ENCODE measurements at places on chromosomes 4 and X.

DNA sequence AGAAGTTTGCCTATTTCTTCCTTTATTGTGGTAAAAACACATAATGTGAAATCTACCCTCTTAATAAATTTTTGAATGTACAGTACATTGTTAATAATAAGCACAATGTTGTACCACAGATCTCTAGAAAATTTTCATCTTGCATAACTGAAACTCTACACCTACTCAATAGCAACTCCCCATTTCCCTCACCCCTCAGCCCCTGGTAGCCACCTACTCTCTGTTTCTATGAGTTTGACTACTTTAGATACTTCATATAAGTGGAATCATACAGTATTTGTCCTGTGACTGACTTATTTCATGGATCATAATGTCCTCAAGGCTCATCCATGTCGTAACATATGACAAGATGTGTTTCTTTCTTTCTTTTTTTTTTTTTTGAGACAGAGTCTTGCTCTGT, 446.4 kb downstream of the RPA4 start:
- no peak for DNase-seq

DNA sequence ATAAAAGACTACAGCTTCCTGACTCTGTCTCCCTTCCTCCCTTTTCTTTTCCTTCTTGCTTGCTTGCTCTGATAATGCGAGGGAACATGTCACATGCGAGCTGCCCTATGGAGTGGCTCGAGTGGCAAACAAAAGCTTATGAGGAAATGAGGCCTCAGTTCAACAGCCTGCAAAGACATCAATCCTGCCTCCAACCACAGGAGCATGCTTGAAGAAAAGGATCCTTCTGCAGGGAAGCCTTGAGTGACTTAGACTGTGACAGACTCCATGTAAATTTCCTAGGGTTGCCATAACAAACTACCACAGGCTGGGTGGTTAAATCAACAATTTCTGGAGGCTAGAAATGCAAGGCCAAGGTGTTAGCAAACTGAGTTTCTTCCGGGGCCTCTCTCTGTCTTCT, 152.5 kb downstream of the NR3C2 start:
- DNase-seq = no peak

GRCh38 chr4:38456096-38456495, 207.9 kb upstream of the KLF3 start:
- DNase-seq = no peak

DNA sequence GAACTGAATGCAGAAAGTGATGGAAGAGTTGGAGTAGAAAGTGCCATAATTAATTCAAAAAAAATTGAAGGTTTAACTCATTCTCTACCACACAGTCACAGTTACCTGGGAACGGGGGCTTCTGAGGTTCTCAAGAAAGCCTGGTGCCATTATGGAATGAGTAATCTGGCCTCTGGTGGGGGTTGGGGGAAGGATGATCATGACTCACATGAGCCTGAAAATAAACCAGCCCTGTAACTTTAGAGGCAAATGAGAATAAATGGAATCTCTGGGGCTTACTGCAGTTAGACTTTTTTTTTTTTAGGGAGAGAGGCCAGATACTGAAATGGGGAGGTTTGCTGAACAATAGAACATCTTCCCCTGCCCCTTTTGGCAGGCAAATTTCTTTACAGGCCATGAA, 55.3 kb downstream of the SOD3 start:
- no peak for DNase-seq

- DNase-seq = peak; percentile 43
These were observed 2.1 kb downstream of the GAB3 start for GRCh38 chrX:154748712-154749339.

GRCh38 chr4:85701861-85702321, 226.9 kb downstream of the ARHGAP24 start:
- DNase-seq = peak; percentile 45

DNA sequence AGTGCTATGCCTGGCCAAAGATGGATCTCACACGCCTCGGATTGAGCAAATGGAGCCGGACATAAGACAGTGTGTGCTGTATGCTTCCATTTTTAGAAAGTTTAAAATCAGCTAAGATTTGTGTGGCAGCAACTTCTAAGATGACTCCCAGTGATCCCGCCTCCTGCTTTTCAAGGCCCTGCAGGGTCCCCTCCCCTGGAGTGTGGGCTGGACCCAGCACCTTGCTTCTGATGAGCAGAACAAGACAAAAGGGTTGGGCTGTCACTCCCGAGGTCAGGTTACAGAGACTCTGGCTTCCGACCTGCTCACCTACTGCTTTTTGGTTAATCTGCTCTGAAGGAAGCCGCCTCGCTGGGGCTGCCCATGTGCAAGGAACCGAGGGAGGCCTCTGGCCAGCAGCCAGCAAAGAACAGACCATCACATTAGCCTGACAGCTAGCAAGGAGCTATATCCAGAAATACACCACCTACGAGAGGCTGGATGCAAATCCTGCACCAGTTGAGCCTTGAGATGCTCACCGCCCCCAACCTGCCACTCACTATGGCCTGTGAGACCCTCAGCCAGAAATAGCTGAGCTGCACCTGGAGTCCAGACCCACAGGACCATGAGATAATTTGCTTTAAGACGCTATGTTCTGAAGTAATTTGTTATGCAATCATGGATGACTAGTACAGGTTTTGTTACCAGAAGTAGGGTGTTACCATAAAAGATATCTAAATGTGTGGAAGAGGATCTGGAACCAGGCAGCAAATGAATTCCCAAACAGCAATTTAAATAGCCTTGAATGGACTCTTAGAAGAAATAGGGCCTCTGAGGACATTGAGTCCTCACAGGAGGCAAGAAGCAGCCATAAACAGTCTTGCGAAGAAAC, 47.6 kb downstream of the CRMP1 start:
- DNase-seq = no peak

GRCh38 chrX:86455495-86455894, 307.2 kb downstream of the DACH2 start:
- DNase-seq = no peak

GRCh38 chr4:122100508-122100907, 51.6 kb upstream of the BLTP1 start:
- DNase-seq = no peak

- no peak for DNase-seq
These were observed 279.8 kb downstream of the DHRSX start for GRCh38 chrX:2220829-2221567.

- no peak for DNase-seq
These were observed 174.4 kb downstream of the FHIP1A start for GRCh38 chr4:151583157-151583914.

- DNase-seq = no peak
These were observed 80.1 kb downstream of the TLL1 start for GRCh38 chr4:165953181-165953580.

DNA sequence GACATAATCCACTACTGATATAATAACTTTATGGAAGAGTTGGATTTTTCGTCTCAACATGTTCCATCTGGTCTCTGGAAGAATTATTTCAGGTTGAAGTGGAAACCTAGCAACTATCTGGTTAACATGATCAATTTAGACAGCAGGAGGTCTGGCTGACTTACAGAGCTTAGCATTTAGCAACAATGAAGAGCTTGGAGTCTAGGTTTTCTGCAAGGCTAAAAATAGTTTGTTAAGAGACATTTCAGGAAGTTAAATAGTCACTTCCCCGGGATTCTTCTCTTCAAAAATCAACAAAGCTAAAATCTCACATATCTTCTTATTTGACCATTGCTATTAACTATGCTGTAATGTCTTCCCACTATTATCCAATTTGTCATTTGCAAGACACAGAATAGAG, 418.6 kb upstream of the DIPK2B start:
- DNase-seq = no peak

GRCh38 chr4:89379511-89380044, 72.0 kb upstream of the GPRIN3 start:
- no peak for DNase-seq

GRCh38 chrX:18220786-18221185, at the start of gene BEND2:
BEND2 (minus strand) TSS chrX:18220886; CDS start chrX:18220750, 136 bp downstream.
- DNase-seq = no peak

- no peak for DNase-seq
These were observed 158.6 kb downstream of the TRIML1 start for GRCh38 chr4:188297873-188298272.

DNA sequence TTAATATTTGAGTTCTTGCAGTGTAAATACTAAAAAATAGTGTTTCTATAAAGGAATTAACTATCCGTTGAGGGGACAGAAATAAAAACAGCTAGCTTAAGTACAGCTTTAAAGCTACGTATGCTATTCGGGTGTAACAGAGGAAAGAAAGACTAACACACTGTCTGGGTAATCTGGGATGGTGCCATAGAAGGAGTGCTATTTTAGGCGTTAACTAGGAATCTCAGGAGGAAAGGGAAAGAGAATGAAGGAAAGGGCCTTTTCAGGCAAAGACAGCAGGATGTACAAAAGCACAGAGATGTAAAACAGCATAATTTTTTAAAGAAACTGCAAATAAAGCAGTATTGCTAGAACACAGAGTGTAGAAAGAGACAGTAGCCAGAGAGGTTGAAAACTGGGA, 161.8 kb downstream of the RAP1GDS1 start:
- no peak for DNase-seq

- no peak for DNase-seq
These were observed 134.8 kb downstream of the HS3ST1 start for GRCh38 chr4:11293866-11294265.

- DNase-seq = no peak
These were observed 58.6 kb upstream of the PAGE5 start for GRCh38 chrX:55161581-55161980.

GRCh38 chr4:8393593-8394038, 46.9 kb downstream of the ACOX3 start:
- no peak for DNase-seq

- no peak for DNase-seq
These were observed 68.4 kb downstream of the RAPGEF2 start for GRCh38 chr4:159171287-159171686.

- DNase-seq = no peak
These were observed 84.5 kb upstream of the GPM6B start for GRCh38 chrX:13901354-13901753.

- no peak for DNase-seq
These were observed 14.4 kb upstream of the MAN2B2 start for GRCh38 chr4:6560416-6561172.

GRCh38 chr4:89579771-89580170, 257.2 kb downstream of the SNCA start:
- no peak for DNase-seq

DNA sequence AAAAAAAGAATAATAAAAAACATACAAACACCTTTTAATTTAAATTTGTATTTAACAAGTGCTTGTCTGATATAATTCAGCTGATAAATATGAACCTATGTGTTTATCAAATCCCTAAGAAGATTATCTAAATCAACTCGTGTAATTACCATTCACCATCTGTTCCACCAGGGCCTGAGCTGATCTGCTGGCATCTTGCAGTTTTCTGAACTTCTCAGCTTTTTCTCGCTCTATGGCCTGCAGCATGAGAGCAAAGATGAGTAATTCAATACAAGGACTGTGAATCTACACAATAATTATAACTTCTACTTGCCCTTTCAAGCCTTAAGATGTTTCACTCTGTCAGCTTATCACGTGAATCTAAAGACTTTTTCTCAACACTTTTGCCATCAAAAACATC, 709.7 kb downstream of the DMD start:
- DNase-seq = no peak

- no peak for DNase-seq
These were observed 242.3 kb upstream of the GPRIN3 start for GRCh38 chr4:89549907-89550306.

- no peak for DNase-seq
These were observed 80.5 kb downstream of the CLCN4 start for GRCh38 chrX:10237241-10237640.

GRCh38 chr4:75699299-75699698, 25.1 kb upstream of the USO1 start:
- DNase-seq = no peak

- no peak for DNase-seq
These were observed 263.3 kb downstream of the BMPR1B start for GRCh38 chr4:95021099-95021498.

DNA sequence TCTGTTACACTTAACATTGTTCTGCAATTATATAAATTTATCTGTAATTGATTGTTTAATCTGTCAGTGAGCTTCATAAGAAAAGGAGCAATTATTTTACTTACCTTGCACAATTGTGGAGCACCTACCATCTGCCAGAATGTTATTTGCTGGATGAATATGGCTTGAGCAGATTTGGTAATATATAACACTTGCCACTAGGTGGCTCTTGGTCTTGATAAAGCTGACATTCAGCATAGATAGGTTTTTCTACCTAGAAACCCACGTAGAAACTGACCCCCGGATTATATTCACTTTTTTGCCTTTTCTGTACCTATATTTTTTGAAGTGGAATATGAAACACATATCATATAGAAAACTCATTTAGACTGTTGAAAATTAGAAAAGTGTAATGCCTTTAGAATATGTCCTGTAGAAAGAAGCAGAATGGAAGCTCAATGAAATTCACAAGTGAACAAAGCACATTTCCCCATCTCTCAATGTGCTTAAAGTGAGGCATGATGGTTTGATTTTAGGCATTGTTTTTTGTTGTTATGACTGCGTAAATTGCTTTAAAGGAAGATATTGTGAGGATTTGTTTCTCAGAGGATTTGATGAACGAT, 9.5 kb downstream of the RBPJ start:
- peak; percentile 42 for DNase-seq
